ENCODE measurements at places on chromosomes 12 and 14. TPM values are rescaled to one million over a fixed set of nuclear protein-coding genes. Genes with fewer than 3 reads are reported as not detected.
A peak's percentile ranks its signal among the peaks of the same experiment; 100 is the strongest.

GRCh38 chr12:12019881-12020280 lies 50.9 kb upstream of the BCL2L14 start:
- H3K4me3 ChIP-seq: no peak overlapping the region
- H3K36me3 ChIP-seq: no peaks in the 10 kb centered on the region

IFNG gene
- total RNA-seq: not detected

VRTN gene
- not detected for total RNA-seq

GRCh38 chr14:90732718-90733117 lies 83.5 kb downstream of the TTC7B start:
- no peak overlapping the region for H3K27ac ChIP-seq
- no peaks in the 10 kb centered on the region for H3K4me1 ChIP-seq
- H3K27me3 ChIP-seq: no peaks in the 10 kb centered on the region
- H3K36me3 ChIP-seq: no peaks in the 10 kb centered on the region
- H3K4me3 ChIP-seq: no peak overlapping the region
- DNase-seq: no peak

DNA sequence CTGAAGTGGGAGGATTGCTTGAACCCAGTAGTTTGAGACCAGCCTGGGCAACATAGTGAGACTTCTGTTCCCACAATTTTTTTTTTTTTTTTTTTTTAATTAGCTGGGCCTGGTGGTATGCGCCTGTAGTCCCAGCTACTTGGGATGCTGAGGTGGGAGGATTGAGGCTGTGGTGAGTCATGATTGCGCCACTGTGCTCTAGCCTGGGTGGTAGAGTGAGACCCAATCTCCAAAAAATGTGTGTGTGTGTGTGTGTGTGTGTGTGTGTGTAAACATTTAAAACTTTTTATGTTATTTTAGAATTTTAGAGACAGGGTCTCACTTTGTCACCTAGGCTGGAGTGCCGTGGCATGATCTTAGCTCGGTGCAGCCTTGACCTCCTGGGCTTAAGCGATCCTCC lies 6.8 kb downstream of the PPP1R36 start:
- H3K4me1 ChIP-seq: no peaks in the 10 kb centered on the region
- no peaks in the 10 kb centered on the region for H3K36me3 ChIP-seq
- H3K27ac ChIP-seq: no peak overlapping the region
- H3K4me3 ChIP-seq: no peak overlapping the region
- no peaks in the 10 kb centered on the region for H3K27me3 ChIP-seq
- no peak for DNase-seq

DNA sequence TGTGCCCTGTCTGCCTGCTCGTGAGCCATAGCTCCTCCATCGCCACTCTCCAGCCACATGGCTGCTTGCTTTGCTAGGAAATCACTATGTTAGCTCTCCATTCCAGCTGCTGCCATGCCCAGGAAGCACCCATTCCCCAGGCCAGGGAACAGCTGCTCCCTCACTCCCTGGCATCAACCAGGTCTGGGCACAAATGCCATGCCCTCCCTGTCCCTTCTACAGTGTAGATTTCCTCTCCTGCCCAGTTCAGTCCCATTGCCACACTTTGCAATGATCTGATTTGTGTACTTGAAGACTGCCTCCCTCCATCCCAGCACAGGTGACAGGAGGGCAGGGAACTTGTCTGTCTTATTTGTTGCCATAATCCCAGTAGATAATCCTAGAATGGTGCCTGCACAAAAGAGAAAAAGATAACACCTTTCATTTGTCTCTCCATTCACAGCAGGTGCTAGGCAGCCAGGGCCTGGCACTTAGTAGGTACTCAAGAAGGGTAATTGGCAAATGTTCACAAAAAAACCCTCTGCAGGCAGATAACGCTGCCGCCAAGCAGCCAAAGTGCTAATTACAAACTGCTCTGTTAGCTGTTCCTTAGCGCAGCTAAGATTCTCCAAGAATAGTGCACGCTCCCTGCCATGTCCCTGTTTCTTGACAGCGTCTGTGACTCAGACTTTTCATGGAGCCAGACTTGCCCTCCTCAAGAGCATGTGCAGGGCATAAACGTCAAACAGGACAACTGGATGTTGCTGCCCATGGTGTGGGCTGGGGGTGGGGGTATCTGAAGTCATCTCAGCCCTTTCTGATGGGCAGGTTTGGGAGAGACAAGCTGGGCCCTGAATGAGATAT lies 69.1 kb downstream of the ARL6IP4 start:
- H3K4me1 ChIP-seq: peaks cover 15% of the 10 kb centered on the region
- H3K4me3 ChIP-seq: no peak overlapping the region
- no peaks in the 10 kb centered on the region for H3K27me3 ChIP-seq

DNA sequence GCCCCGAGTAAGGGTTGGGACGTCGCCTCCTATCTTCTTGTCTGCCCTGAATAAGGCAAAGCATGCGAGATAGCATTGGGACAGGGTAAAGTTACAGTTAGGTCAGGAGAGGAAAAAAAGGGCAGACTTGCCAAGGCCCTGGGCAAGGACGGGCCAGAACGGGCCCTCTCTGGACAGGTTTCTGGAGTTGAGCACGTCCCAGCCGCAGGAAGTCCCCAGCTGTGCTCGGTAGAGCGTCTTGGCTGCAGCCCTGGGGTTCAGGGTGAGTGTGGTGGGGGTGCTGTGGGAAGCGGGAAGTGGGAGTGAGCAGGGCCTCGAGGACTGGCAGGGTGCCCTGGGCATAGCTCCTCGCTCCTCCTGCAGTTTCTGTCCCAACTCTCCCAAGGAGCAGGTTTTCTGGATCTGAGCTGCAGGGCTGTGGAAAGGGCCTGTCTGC lies 5.4 kb downstream of the RPS6KL1 start:
- H3K4me3 ChIP-seq: no peak overlapping the region
- no peak overlapping the region for H3K27ac ChIP-seq
- no peaks in the 10 kb centered on the region for H3K36me3 ChIP-seq
- H3K27me3 ChIP-seq: no peaks in the 10 kb centered on the region
- DNase-seq: peak; percentile 83
- peaks cover 62% of the 10 kb centered on the region for H3K4me1 ChIP-seq

- H3K27ac ChIP-seq: no peak overlapping the region
- no peaks in the 10 kb centered on the region for H3K27me3 ChIP-seq
- no peak for DNase-seq
- H3K4me1 ChIP-seq: peaks cover 19% of the 10 kb centered on the region
Measured at GRCh38 chr12:104985206-104985605, 910 bp upstream of the NOPCHAP1 start.

DNA sequence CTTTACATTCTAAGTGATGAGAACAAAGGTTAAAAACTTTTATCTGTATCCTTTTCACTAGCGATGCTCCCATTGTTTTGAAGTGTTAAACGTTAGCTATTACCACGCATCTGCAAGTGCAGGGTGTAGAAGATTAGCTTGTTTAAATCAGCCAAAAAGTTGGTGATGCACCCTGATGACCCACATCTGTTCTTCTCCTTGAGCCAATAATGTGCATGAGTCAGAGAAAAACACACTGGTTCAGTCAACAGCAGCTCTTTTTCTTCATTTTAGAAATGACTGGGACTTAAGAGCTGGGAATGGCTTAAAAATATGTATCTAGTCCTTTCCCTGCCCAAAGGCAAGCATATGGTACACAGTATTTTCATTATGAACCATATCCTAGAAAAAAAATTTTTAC lies 323.5 kb upstream of the PDE3A start:
- no peaks in the 10 kb centered on the region for H3K4me1 ChIP-seq
- H3K4me3 ChIP-seq: no peak overlapping the region
- no peak overlapping the region for H3K27ac ChIP-seq

- H3K27me3 ChIP-seq: no peaks in the 10 kb centered on the region
- peaks cover 13% of the 10 kb centered on the region for H3K4me1 ChIP-seq
- no peak for DNase-seq
Measured at GRCh38 chr12:1189163-1189562, 198.1 kb downstream of the ERC1 start.

DNA sequence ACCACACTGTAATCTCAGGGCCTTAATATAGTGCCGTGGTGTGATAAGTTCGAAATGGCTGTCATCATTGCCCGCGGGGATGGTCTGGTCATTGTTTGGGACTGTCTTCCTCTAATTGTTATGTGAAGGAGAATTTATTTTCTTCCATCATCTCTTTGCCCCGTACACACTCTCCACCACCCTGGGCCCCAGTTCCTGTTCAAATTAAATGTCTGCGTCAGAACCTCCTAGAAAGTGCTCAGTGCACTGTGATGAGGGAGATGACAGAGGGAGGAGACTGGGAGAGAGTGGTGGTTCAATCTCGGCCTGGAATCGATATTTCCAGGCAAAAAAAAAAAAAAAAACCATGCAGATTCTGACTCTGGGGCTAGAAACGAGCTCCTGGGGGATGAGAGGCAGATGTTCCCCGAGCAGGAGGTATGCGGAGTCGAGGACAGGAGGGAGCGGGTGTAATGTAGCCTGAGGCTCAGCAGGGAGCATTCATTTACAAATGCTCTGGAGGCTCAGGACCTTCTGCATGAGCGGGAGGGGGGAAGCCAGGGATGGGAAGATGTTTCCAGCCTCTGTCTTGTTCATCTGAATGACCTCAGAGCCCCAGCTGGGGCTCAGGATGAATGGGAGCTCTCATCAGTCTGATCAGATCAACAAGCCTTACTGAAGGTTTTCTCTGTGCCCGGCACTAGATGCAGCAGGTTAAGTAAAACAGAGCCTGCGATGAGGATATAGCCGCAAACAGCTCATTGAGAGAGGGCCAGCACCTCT lies 219.5 kb downstream of the TBX5 start:
- no peaks in the 10 kb centered on the region for H3K36me3 ChIP-seq
- no peaks in the 10 kb centered on the region for H3K4me1 ChIP-seq
- no peak overlapping the region for H3K4me3 ChIP-seq
- DNase-seq: no peak
- H3K27me3 ChIP-seq: peaks cover 33% of the 10 kb centered on the region

LMNTD1 gene
- not detected for total RNA-seq

FITM1 gene
- total RNA-seq: 1.7 TPM

DNA sequence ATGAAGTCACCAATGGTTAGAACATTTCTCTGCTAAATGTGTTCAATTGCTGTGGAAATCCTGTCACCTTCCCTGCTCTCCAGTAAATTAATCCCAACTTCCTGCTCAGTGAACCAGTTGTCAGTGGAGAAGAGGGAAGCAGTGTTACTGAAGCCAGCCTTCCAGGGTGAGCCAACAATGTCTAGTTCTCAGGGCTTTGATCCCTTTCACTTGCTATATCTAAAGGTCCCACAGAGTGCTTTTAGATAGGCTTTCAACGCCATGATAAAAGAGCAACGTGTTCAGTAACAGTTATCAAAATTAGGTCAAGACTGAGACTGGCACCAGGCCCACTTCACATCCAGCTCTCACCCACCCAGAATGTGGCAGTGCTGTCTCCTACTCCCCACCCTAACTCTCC lies 139.7 kb downstream of the KCNH5 start:
- H3K27me3 ChIP-seq: no peaks in the 10 kb centered on the region
- no peak overlapping the region for H3K4me3 ChIP-seq
- no peak overlapping the region for H3K27ac ChIP-seq
- no peaks in the 10 kb centered on the region for H3K36me3 ChIP-seq
- DNase-seq: no peak

- no peaks in the 10 kb centered on the region for H3K36me3 ChIP-seq
- no peaks in the 10 kb centered on the region for H3K27me3 ChIP-seq
- no peak overlapping the region for H3K4me3 ChIP-seq
Measured at GRCh38 chr14:78240567-78240966, 70.4 kb downstream of the NRXN3 start.

DNA sequence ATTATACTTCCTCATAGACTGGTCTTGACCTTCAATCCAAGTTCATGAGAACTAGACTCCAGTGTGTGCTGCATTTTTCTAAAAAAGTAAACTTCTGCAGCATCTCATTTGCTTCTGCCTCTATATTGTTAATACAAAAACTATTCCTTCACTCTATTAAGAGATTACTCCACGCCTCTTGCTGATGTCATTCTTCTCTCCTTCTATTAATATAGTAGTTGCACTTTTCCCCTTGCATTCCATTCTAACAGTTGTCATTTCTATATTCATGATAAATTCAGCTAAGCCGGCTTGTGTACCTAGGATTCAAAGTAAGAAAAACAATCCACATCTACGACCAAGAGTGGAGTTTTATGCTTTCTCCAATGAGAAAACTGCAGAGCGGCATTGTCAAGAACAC lies 480.4 kb upstream of the NOVA1 start:
- no peak for DNase-seq
- no peak overlapping the region for H3K4me3 ChIP-seq
- no peaks in the 10 kb centered on the region for H3K27me3 ChIP-seq
- H3K4me1 ChIP-seq: no peaks in the 10 kb centered on the region
- no peaks in the 10 kb centered on the region for H3K36me3 ChIP-seq

FOXG1 gene
- not detected for total RNA-seq

PKP2 gene
- total RNA-seq: 16.3 TPM

GRCh38 chr12:43370263-43370662 lies 181.7 kb downstream of the ADAMTS20 start:
- H3K27me3 ChIP-seq: no peaks in the 10 kb centered on the region
- H3K4me3 ChIP-seq: no peak overlapping the region
- no peaks in the 10 kb centered on the region for H3K36me3 ChIP-seq

- no peak for DNase-seq
- H3K36me3 ChIP-seq: no peaks in the 10 kb centered on the region
- no peaks in the 10 kb centered on the region for H3K4me1 ChIP-seq
- no peak overlapping the region for H3K4me3 ChIP-seq
- H3K27me3 ChIP-seq: no peaks in the 10 kb centered on the region
Measured at GRCh38 chr14:98233656-98234055, 1038.3 kb downstream of the BCL11B start.

FGF6 gene
- total RNA-seq: not detected

GRCh38 chr12:3130057-3130830 lies 53.1 kb downstream of the TSPAN9 start:
- no peak overlapping the region for H3K27ac ChIP-seq
- H3K36me3 ChIP-seq: no peaks in the 10 kb centered on the region
- no peaks in the 10 kb centered on the region for H3K27me3 ChIP-seq

JPH4 gene
- not detected for total RNA-seq

DNA sequence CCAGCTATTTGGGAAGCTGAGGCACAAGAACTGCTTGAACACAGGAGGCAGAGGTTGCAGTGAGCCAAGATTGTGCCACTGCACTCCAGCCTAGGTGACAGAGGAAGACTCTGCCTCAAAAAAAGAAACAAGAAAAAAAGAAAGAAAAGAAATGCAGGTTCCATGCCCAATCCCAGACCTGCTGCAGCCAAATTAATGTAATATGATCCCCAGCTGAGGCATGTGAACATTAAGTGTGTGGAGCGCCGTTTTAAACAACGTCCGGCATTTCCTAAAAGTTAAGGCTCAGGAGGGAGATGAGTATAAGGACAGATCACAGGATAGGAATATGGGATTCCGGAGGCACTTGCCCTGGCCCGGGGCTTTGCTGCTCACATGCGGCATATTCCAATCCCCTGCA lies 162.9 kb downstream of the KSR2 start:
- peaks cover 6% of the 10 kb centered on the region for H3K27me3 ChIP-seq
- H3K4me3 ChIP-seq: no peak overlapping the region
- H3K36me3 ChIP-seq: no peaks in the 10 kb centered on the region
- no peak overlapping the region for H3K27ac ChIP-seq
